ENCODE measurements at places on chromosomes 7 and 10.

GRCh38 chr10:99656199-99657064 is 2.9 kb upstream of the ENTPD7 start:
- DNase-seq, result no peak

DNA sequence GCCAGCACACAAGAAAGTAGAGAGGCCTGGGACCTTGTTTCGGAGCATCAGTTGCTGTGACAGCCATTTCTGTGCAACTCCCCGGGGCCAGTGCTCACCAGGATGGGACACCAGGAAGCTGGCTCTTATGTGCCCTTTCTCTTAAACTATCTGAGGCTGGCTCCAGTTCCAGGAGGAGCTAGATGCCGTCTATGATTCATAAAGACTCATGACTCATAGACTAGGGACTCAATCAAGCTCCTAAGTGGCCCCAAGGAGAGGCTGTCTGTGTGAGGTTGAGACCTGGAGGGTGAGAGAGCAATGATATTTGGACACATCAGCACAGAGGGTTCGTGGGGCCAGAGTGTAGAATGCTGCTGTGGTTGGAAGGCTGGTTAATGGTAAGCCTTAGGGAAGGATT is 580.1 kb downstream of the CCSER2 start:
- no peak for DNase-seq

DNA sequence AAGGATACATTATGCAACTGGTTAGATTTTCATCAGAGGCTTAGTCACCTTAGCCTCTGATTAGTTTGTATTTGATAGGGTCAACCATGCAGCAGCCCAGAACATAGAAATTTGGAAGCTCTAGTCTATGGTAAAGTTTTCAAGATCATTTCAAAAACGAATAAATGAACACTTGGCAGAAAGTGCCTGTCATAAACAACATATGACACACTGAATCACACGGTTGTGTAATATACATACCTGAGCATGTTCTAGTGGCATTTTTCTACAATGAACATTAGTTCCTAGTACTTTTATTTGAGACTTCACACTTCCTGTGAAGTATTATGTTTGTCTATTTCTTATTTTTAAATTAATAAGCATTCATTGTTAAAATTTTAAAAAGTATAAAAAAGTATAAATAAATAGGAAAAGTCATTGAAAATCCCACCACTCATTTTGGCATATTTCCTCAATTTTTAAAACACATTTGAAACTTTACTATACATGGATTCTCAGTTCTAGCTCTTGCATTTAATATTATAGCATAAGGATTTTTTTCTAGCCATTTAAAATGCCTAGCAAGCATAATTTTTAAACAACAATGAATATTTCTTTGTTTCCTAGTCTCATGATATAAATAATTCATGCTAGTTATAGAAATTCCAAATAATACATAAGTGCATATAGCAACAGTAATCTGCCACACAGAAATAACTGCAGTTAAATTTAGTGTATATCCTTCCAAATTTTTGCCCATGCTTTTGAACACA is 25.7 kb upstream of the PRPS1L1 start:
- no peak for DNase-seq

- DNase-seq, result no peak
These were observed 191.4 kb downstream of the EBF3 start for GRCh38 chr10:129772468-129773358.

GRCh38 chr10:45581216-45581549 is 91.4 kb downstream of the ZFAND4 start:
- no peak for DNase-seq

DNA sequence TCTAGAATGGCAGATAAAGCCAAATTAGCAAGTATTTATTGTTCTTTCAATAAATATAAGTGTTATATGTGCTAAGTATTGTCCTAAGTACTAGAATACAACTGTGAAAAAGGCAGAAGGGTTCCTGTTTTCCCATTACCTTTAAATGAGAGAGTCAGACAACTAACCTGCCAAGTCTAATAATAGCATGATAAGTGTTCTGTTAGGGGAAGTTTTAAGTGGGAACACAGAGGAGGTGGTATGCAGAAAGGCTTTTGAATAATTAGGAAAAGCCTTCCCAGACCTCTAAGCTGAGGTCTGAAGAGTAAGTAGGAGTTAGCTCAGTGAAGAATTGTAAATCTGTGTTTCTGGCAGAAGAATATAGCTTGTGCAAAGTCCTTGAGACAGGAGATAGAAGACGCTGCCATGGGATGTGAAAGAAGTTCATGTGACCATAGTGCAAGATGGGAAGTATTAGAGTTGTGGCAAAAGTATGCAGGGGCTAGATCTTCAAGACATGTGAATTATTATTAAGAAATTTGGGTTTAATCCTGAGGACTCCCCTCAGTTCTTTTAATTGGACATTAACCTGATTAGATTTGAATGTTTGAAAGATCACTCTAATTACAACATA is 12.5 kb downstream of the SHOC2 start:
- no peak for DNase-seq
